Occipital lobe (tissue), 3 donors: ENCODE measurements at places on chromosomes 11 and 22.

DNA sequence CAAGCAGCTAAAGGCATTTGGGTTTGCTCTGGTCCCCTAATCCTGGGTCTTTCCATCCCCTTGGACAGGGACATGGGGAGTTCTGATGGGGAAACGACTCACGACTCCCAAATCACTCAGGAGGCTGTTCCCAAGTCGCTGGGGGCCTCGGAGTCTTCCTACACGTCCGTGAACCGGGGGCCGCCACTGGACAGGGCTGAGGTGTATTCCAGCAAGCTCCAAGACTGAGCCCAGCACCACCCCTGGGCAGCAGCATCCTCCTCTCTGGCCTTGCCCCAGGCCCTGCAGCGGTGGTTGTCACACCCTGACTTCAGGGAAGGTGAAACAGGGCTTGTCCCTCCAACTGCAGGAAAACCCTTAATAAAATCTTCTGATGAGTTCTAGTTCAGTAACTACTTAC, 10.7 kb downstream of the UPK3A start:
- no peak for DNase-seq

GRCh38 chr11:125315079-125315740, 150.7 kb downstream of the PKNOX2 start:
- no peak for DNase-seq

DNA sequence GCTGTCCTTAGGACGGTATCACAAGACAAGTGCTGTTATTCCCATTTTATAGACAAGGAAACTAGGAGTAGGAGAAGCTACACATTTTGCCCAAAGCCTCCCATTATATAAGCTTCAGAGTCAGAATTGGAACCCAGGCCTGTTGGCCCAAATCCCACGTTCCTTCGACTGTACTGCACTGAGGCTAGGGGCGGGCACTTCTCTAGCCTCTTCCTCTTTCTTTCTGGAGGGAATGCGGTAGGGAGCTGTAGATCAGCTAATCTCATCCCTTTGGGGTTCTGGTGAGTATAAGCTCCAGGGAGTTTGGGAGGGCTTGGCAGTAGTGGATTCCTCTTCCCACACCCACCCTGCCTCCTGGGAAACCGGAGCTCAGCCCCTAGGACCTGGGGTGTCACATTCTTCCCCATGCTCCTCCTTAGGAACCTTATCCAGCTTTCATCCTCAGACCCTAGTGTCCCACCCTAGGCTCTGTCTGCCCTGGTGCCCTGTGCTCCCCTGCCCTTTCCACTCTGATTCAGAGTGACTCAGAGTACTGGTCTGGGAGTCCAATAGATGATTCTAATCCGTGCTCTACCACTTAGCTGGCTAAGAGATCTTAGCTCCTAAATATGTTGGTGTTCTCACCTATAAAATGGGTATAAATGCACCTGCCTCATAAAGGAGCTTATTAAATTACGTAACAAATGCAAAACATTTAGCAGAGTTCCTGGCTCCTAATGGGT, 29.3 kb downstream of the PHLDB1 start:
- no peak for DNase-seq

DNA sequence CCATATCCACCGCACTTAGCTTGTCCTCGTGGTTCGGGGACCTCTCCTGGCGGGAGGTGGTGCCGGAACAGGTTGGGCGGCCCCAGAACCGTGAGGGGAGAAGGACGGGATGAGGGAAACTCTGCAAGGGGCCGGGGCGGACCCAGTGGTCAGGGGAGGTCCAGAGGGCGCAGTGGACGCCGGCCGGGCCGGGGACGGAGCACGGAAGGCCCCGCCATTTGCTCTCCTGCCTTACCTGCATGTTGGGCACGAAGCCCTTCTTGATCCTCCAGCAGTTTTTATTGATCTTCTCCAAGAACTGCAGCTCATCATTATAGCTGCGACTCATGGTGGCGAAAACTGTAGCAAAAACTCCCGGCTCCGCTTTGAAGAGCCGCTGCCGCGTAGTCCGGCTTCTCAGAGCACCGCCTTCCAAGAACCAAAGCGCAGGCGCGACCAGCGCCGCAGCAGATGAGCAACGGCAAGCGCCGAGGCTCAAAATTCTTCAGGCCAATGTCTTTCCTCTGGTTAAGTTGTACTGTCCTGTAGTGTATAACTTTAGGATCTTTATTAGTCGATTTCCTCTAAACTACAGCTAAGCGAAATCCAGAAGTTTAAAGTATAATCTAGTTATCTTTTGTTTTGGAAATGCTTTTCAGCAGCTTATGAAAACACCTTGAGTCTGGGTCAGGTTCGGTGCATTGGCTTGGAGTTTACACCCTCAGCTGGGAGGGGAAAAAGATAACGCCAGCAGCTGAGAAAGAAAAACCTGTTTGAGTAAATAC, at the start of gene RTCB:
Gene RTCB (minus strand): TSS at position 419 of the 764 bp plus-strand sequence. CDS start 91 bp downstream, at position 328.
- DNase-seq: peak; percentile 85

DNA sequence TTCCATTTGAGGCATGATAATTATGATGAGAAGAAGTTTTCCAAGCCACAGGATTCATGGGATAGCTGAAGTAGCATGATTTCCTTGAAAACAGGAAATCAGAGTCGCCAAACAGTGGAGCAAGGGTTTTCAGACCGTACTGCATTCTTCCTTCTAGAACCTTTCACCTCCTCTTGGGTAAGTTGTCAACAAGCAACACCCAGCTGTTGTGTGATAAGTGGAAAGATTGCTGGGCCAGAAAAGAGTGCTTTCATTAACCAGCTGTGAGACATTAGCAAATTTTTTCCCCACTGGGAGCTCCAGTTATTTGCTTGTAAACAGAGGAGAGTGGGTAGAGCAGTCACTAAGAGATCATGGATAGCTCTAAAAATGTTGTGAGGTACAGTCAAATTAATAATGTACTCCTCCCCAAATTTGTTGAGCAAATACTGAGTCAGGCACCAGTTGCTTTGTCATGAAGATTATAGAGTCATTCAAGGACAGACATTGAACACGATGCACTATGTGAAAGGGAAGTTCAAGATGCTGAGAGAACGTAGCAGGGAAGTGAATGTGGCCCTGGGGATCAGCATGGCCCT, 11.7 kb upstream of the MPEG1 start:
- no peak for DNase-seq

GRCh38 chr22:39348909-39349505, 784 bp upstream of the SYNGR1 start:
- no peak for DNase-seq

DNA sequence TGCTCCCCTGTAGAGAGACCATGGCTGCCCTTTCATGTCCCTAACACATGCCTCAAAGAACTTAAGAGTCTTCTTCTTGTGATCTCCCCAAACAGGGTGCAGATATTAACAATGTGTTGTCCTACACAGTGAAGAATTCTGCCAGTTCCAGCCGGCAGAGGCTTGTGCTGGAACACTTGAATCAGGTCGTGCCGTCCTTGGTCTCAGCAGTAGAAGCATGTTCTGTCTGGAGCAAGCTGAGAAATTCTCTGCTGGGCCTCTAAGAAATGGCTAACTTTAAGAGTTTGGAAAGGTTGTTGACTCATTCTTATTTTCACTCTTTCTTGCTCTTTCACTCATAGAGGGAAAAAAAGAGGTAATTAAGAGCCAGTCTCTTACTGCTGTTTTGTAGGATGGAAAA, 71.1 kb upstream of the SLC25A18 start:
- no peak for DNase-seq

- peak; percentile 58 for DNase-seq
Measured at GRCh38 chr11:130945896-130946295, 29.6 kb upstream of the SNX19 start.

GRCh38 chr11:10606536-10607208, 38.2 kb upstream of the LYVE1 start:
- DNase-seq: no peak

DNA sequence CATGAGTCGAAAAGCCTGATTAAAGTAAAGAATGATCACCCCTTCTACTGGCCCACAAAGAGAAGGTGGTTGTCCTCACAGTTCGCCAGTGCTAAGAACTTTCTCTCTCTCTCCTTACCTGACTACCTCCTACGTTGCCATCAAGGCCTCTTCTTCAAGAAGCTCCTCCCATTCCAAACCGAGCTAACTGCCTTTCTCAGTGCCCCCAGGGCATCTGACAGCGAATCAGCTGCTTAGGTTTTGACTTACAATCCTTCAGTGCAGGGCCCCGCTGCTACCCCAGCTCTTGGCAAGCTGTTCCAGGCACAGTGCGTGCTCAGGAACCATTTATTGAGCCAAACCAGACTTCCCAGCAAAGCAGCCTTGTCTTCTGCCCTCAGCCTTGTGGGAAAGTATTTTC, 5.8 kb downstream of the VSTM5 start:
- no peak for DNase-seq

DNA sequence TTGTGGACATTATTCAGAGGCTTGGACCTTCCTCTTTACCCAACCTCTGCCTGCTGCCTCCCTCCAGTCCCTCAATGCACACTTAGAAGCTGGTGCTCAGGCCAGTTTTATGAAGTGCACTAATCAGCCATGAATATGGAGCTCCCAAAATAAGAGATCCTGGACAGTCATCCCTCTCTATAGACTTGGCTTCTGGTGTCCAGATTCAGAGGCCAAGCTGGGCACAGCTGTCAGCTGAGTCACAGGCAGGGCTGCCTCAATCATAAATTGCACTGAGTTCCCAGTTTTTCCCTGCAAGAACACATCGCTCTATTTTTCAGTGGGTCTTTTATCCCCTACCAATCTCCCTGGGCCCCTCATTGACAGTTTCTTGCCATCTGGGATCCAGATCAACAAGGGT, 161.7 kb upstream of the CADM1 start:
- no peak for DNase-seq

- no peak for DNase-seq
Measured at GRCh38 chr22:30968015-30968923, at the start of gene MORC2. Gene MORC2 (minus strand): TSS chr22:30968774. CDS start chr22:30967889, 885 bp downstream.

- no peak for DNase-seq
Measured at GRCh38 chr22:22111267-22111751, 128.7 kb upstream of the TOP3B start.

- peak; percentile 48 for DNase-seq
Measured at GRCh38 chr11:80727315-80727714, 1286.5 kb upstream of the TENM4 start.

GRCh38 chr11:116179401-116179800, 593.4 kb downstream of the BUD13 start:
- DNase-seq: no peak
